WERI-Rb-1 (cell line): ENCODE measurements at places on chromosomes 12 and 14.

GRCh38 chr12:125552295-125552694, 487.1 kb downstream of the AACS start:
- DNase-seq: no peak

DNA sequence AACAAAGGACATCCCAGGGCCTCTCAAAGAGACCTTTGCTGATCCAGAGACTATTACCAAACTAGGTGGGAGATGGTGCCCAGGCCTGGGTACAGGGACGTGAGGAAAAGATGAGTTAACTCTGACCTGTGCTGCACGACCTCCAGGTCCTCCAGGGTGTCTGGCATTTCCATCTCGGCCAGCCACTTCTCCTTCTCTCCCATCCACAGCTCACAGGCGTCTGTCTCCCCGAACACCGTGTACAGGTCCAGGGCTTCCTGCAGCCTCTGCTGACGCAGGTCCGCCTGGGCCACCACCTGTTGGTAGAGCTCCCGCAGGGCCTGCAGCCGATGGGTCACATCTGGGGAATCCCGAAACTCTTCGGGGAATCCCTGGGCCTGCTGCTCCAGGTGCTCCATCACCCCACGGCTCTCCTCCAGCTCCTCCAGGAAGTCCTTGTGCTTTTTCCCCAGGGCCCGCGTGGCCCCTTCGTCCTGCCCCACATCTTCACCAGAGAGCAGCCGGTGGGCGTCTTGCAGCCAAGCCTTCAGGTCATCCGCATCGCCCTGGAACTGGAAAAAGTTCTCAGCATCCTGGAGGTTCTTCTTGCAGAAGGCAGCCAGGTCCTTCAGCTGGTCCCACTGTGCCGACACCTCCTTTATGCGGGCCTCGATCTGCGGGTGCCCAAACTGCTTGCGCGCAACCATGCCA, 86.7 kb downstream of the SPTB start:
- no peak for DNase-seq

- DNase-seq: no peak
Measured at GRCh38 chr12:25833657-25834056, 124.8 kb upstream of the RASSF8 start.

GRCh38 chr14:102738373-102739189, 38.7 kb upstream of the TRAF3 start:
- no peak for DNase-seq

GRCh38 chr12:98053202-98053601, 462.2 kb upstream of the TMPO start:
- DNase-seq: no peak

DNA sequence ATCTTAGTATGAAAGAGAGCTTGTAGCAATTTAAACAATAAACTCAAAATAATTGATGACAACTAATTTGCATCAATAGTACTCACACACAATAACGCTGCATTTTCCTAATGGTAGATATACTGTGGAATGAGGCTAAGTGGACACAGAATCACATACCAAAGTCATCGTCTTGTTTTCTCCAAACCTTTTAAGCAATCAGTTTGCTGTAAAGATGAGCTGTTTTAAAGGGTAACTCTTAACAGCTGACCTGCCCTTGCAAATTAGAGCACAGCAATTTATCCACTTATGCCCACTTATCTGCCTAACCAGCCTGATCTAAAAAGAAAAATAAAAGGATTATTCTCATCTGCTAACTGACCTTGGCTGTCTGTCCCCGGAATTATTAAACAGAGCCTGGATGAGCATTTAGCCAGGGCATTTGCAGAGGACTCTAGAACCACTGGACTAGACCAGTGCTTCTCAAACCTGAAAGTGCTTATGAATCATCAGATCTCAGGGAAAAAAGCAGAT, 174.3 kb upstream of the BCL2L14 start:
- no peak for DNase-seq

DNA sequence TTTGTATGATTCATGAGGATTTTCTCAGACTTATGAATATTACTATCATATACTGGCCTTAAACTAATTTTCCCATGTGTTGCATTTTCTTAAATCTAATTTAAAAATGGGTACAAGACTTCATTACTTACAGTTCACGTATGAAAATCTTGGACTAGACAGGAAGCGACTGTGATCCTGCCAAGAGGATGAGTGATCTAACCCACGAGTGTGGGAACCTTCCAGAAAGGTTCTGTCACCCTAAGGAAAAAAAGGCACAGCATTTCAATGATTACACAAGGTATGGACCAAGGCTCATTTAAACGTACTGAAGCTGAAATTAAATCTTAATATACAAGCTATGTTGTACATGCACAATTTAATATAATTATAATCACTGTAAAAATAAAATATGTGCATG, 293.5 kb upstream of the DIO2 start:
- no peak for DNase-seq

DNA sequence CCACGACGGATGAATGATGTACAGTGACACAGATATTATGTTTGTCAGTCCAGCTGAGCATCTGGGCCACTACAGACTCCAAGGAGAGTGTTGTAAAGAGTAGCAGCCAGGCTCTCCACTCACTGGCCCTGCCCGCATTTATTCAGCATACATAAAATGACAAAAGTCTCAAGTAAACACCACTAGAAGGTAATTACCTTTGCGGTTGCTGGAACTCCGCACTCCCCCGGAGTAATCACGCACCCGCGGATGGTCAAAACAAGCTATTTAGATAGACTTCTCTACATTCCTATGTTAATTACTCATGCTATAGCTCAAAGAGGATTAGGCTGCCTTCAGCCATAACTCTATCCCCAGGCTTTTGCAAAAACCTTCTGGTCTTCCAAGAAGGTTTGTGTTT, 18.8 kb upstream of the STRAP start:
- no peak for DNase-seq

DNA sequence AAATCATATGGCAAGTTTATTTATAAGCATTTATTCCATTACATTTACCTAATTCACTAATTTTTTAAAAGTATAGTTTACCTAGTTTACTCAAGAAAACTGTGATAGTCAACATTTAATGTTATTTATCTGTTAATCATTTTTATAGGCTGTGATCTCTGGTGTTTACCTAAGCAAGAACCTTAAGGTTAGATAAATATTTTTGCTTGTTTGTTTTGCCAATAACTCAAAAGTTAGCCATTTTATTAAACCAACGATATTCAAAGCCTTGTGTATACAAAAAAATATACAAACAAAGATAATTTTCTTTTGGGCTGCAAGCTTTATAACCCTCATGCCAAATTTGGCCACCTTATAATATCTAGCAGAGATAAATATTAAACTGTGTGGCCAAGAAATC, 157.3 kb downstream of the SLCO1B3 start:
- no peak for DNase-seq

DNA sequence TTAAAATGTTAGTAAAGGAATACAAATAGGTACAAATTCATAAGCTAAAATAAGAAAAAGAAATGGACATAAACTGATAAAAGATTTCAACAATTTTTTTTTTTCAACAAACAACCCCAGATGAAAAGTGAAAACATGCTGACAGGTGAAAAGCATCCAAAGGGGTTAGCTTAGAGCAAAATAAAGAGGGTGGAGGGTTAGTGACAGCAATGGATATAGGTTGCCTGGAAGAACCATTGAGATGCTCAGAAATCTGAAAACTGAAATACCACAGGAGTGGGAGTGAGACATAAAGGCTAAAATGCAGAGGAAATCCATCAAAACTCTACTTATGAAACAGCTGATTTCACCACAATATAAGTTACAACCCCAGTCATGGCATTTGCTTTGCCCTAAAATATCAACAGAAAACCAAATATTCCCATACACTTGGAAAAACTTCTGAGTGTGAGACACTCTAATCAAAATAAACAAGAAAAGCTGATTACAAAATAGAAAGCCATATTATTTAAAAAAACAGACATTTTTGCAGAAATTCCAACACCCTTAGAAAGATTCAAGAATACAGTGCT, 136.3 kb upstream of the PLEKHG7 start:
- no peak for DNase-seq

- no peak for DNase-seq
Measured at GRCh38 chr12:6322969-6323339, 12.5 kb downstream of the PLEKHG6 start.

DNA sequence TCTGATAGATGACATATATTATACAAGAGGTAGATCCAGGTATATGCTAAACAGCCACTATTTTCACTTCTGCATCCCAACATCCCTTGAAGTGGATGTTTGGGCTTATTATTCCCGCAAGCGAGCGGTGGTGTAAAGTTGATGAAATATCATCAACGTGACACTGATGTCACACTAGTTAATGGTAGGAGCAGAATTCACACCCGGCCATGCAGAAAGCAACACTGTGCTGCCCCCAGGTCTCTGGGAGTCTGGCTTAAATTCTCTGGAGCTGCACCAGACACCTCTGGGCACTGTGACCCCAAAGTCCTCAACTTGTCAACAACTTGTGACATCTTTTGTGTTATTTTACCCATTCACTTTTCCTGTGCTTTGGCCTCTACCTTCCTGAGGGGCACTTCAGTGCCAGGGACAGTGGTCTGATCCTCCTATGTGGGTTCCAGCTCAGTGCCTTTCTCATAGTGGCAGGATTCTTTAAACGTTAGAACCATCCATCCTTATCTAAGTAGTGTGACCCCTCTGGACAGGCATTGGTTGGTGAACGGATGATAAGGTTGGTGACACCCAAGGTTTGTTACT, 952 bp downstream of the DRAM1 start:
- no peak for DNase-seq

- no peak for DNase-seq
Measured at GRCh38 chr12:6106218-6106617, 18.3 kb downstream of the VWF start.

GRCh38 chr12:130644566-130644965, 71.5 kb downstream of the RIMBP2 start:
- DNase-seq: peak; percentile 78

GRCh38 chr12:43728117-43728516, 30.5 kb downstream of the PUS7L start:
- DNase-seq: no peak

DNA sequence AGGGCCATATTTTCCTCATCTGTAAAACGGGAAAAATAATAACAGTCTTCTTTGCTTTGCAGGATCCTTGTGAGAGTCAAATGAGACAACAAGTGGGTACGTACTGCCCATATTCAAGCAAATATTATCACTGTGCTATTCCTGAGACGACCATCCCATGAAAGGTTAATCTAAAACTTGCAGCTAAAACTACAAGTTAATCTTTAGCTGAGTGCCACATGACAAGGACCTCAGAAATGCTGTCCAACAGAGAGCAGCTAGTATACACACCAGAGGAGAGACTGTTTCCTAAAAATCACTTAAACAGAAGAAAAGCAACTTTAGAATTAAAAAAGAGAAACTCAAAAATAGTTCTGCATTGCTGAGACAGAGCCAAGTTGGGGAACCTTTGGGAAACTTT, 162.7 kb upstream of the TMTC2 start:
- no peak for DNase-seq

DNA sequence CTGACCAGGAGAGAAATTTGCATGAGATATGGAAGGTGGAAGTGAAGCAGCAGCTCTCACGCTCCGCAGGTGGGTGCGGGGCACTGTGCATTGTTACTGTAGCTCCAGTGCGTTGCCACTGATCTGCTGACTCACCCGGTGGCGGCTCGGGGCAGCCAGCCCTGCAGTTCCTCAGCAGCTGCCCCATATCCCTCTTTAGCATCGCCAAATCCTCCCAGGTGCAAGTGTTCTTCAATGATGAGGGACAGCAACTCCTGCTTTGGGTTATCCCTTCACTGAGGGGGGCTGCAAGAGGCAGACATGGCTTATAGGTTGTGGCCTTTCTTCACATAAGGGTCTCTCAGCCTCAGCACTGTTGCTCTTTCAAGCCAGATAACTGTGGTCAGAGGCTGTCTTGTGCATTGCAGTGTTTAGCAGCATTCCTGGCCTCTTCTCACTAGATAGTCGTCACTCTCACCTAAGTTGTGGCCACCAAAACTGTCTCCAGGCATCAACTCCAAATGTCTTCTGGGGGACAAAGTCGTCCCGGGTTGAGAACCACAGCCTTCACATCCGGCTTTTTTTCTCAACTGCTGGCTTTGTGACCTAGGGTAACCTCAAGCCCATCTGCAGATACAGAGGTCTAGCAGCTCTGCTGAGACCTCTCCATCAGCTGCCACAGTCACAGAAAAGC, 180.8 kb downstream of the EFCAB11 start:
- DNase-seq: peak; percentile 35

GRCh38 chr12:69913526-69913925, 88.5 kb downstream of the MYRFL start:
- no peak for DNase-seq

DNA sequence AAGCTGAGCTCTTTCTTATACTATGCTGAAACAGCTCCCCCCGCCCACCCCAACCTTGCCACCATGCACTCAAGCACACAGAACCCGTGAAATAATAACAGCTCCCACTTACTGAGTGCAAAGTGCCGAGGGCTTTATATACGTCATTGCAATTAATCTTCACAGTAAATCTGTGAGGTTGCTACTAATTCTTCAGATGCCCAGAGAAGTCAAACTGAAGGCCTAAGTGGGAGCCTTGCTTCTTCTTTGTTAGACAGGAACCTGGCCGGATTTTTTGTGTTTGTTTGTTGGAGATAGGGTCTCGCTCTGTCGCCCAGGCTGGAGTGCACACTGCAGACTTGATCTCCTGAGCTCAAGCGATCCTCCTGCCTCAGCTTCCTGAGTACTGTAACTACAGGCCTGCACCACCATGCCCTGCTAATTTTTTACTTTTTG, 34.0 kb downstream of the VCPKMT start:
- DNase-seq: no peak

DNA sequence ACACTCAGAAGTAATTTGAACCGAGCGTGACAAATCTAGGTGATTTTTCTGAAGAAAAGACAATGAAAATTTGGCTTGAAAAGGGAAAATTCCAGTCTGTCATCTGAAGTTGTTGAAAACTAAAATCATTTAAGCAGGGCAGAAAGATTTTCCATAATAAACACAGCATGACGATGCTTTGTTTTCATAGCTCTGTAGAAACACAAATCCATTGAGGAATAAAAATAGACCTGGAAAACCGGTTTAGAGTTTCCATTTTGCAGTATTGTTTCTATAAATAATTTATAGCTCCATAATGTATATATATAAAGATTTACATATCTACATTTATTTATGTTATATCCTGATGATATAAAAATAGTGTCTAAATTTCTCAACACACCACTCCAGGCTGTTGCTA, 1918.5 kb upstream of the FLRT2 start:
- no peak for DNase-seq

GRCh38 chr12:91874086-91874865, 271.4 kb downstream of the BTG1 start:
- DNase-seq: no peak
